GM12878 (cell line): ENCODE measurements at places on chromosomes 7 and 10. TPM values are rescaled to one million over a fixed set of nuclear protein-coding genes. Genes with fewer than 3 reads are reported as not detected.

DNA sequence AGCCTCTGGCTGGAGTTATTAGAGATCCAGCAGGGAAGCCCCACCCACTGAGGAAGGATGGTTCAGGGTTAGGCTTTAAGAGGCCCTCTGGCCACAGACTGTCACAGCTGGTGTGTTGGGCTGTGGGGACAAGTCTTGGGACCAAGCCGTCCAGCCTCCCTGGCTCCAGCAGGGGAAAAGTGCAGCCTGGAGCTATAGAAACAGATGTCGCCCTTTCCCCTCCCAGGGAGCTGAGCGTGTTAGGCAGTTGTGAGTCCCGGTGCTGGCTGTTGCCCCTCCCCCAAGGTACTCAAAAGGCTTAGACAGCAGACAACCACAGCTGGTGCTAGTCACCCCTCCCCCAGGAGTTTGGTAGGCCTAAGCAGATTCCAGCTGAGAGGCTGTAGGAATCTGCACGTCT, 143.4 kb downstream of the TMEM168 start:
- no peak for DNase-seq
- no peak overlapping the region for H3K27ac ChIP-seq
- H3K4me1 ChIP-seq = no peaks in the 10 kb centered on the region
- no peaks in the 10 kb centered on the region for H3K27me3 ChIP-seq
- no peak overlapping the region for H3K4me3 ChIP-seq

GRCh38 chr7:77627309-77627676, 69.0 kb upstream of the RSBN1L start:
- peaks cover 4% of the 10 kb centered on the region for H3K36me3 ChIP-seq
- no peak overlapping the region for H3K27ac ChIP-seq
- no peak overlapping the region for H3K4me3 ChIP-seq
- no peaks in the 10 kb centered on the region for H3K27me3 ChIP-seq

Gene SLIT1
- total RNA-seq = 0.05 and 0.15 TPM in 2 replicates

GRCh38 chr10:66501356-66501755, 424.5 kb upstream of the LRRTM3 start:
- no peaks in the 10 kb centered on the region for H3K4me1 ChIP-seq
- no peak overlapping the region for H3K4me3 ChIP-seq

DNA sequence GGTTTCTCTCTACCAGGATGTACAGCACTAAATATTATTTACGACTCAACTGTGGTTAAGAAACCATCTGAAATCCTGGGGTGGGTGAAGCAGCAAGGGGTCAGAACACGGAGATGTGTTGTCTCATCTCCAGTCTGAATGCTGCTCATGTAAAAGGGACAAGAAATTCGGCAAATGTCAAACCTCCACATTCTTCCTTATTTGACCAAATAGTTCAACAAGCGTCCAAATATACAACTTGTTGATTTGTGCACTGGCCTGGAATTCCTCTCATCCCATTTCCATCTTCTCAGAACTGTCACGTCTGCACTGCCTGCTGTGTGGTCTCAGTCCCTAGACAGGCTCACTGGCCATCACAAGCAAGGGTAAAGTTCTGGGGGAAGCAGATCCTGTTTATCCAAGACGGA, 520.0 kb downstream of the PARD3 start:
- no peak for DNase-seq
- H3K4me3 ChIP-seq = no peak overlapping the region
- H3K27me3 ChIP-seq = no peaks in the 10 kb centered on the region
